A549 treated with RU486 at 1 μM for 4 hours (cell line): ENCODE measurements at places on chromosomes 4 and X. TPM values are rescaled to one million over a fixed set of nuclear protein-coding genes. Genes with fewer than 3 reads are reported as not detected.

Gene MUC7
- not detected in 5 replicates for total RNA-seq

Gene CXXC4
- total RNA-seq = 0.02 TPM in 2 of 5 replicates, not detected in the others

Gene EVC
- 8.5 to 13.4 TPM (median 11.6 TPM) in 5 replicates for total RNA-seq

Gene GABRA4
- total RNA-seq = not detected in 5 replicates

Gene MAGEA2
- total RNA-seq = not detected in 5 replicates

Gene PRMT9
- total RNA-seq = 1.7 to 3.6 TPM (median 2.9 TPM) in 5 replicates

Gene MFAP3L
- total RNA-seq = 3.0 to 6.0 TPM (median 3.9 TPM) in 5 replicates

Gene ATOH1
- total RNA-seq = not detected in 5 replicates

Gene CT45A2
- not detected in 5 replicates for total RNA-seq

Gene CLIC2
- 0.06 to 0.53 TPM (median 0.25 TPM) in 4 of 5 replicates, not detected in the other for total RNA-seq

Gene MAP3K15
- total RNA-seq = 1.4 to 2.1 TPM (median 1.7 TPM) in 5 replicates

Gene DDX53
- not detected in 5 replicates for total RNA-seq

Gene TCEAL7
- total RNA-seq = not detected in 5 replicates

Gene TLR3
- 0.14 to 0.48 TPM (median 0.27 TPM) in 5 replicates for total RNA-seq

Gene HSFX2
- 0.13 to 0.55 TPM in 2 of 5 replicates, not detected in the others for total RNA-seq

Gene PAK3
- total RNA-seq = 0.02 to 0.03 TPM in 2 of 5 replicates, not detected in the others

Gene IL21
- total RNA-seq = not detected in 5 replicates

Gene FDCSP
- total RNA-seq = not detected in 5 replicates

Gene ABLIM2
- total RNA-seq = 0.54 to 0.88 TPM (median 0.58 TPM) in 5 replicates

Gene EMCN
- total RNA-seq = not detected in 5 replicates

Gene RBMXL3
- not detected in 5 replicates for total RNA-seq

Gene GAB3
- total RNA-seq = 0.26 to 0.57 TPM (median 0.49 TPM) in 5 replicates

Gene ALB
- 0.06 to 5.8 TPM in 2 of 5 replicates, not detected in the others for total RNA-seq

Gene IQCM
- not detected in 5 replicates for total RNA-seq

Gene EDA
- 0.35 to 0.88 TPM (median 0.55 TPM) in 5 replicates for total RNA-seq

Gene AFP
- 1.7 to 13.1 TPM (median 2.3 TPM) in 5 replicates for total RNA-seq

Gene NMU
- total RNA-seq = 0.54 to 0.74 TPM (median 0.63 TPM) in 4 of 5 replicates, not detected in the other

Gene GNRHR
- not detected in 5 replicates for total RNA-seq

Gene SSX2B
- not detected in 5 replicates for total RNA-seq

Gene GAGE12F
- not detected in 5 replicates for total RNA-seq

Gene MCF2
- total RNA-seq = 0.05 to 0.08 TPM in 2 of 5 replicates, not detected in the others

Gene SHROOM3
- total RNA-seq = 3.7 to 6.8 TPM (median 5.9 TPM) in 5 replicates

Gene PDHA1
- 221 to 327 TPM (median 271 TPM) in 5 replicates for total RNA-seq

Gene F8A1
- 64.5 to 112 TPM (median 105 TPM) in 5 replicates for total RNA-seq

Gene CXorf49
- not detected in 5 replicates for total RNA-seq

Gene TMEM154
- 0.08 to 0.42 TPM (median 0.17 TPM) in 4 of 5 replicates, not detected in the other for total RNA-seq

Gene AMOT
- total RNA-seq = 0.05 TPM in 1 of 5 replicates, not detected in the others

Gene RAB40AL
- total RNA-seq = 0.12 to 0.61 TPM (median 0.22 TPM) in 3 of 5 replicates, not detected in the others

Gene CT45A1
- not detected in 5 replicates for total RNA-seq
